HCEC 1CT (cell line): ENCODE measurements at places on chromosomes 5 and 9.

DNA sequence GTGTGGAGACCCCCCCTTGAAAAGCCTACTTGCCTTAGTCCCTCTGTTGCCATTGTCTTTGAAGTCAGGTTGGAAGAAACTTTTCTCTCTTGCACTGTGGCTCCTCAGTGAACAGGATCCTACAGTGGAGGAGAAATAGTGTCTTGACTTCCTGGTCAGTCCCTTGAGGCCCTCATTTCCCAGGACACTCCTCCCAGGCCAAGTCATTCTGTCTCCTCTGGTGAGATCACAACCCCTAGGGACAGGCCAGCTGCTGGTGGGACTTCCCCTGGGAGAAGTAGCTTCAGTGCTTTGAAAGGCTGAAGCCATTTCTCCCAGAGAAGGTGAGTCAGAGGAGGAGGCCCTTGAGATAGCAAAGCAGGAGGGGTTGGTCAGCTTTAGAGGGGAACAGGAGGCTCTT is 10.1 kb upstream of the GRIA1 start:
- no peak for DNase-seq

- no peak for DNase-seq
Observed at GRCh38 chr5:62306323-62306895, 403 bp downstream of the KIF2A start.

DNA sequence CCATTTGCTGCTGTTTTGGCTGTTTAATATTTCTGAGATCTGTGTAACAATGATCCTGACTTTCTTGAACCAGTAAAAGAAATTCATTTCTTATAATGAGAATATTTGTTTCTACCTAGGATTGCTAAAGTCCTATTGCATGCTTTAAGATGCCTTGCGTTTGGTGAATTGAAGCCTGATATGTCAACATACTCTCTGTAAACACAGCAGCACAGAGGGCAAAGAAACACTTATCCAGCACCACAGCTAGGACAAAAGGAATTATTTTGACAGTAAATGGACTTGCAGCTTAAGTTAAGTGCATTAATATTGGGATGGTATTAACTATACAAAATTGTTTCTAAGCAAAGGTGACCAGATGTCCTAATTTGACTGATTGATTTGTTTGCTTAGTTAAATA is 2031.2 kb upstream of the CDH6 start:
- no peak for DNase-seq

DNA sequence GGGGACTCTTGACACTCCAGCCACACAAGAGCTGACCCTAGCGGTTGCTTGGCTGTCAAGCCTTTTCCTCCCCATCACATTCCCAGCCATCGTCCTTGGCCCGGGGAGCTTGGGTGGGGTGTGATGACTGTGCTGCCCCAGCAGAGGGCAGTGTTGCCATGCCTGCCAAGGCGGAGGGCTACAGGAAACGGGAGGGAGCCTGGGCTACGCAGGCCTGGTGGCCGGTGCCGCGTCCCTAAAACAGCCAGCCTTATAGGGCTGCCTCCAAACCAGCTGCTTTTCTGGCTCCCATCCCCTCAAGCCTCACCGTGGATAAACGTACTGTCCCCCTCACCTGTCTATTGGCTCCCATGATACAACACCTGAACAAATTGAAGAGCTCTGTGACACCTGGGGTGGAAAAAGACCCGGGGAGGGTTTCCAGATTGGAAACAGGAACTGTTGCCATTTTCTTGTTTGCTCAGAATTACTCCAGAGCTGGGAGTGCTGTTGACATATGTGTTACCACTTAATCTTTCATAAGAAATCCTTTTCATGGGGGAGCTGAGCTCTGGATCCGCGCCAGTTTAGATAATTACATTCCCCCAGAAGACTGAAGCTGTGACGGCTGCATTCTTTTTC is 72.8 kb upstream of the ASTN2 start:
- no peak for DNase-seq

DNA sequence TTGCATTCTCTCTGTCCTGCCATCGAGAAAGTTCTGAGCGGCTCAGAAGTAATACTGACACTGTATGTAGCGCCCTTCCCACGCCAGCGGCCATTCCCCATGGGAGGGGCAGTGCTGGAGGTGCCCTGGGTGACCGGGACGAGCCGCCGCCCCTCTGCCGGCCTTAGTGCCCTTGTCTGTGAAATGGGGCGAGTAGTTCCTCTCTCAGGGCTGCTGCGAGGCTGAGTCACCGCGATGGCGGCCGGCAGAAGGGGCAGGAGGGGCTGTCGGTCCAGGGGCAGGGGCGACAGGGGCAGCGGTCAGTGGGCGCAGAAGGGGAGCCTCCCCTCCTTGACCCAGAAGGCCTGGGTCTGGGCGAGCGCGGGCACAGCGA is 148.9 kb downstream of the GAPVD1 start:
- no peak for DNase-seq

DNA sequence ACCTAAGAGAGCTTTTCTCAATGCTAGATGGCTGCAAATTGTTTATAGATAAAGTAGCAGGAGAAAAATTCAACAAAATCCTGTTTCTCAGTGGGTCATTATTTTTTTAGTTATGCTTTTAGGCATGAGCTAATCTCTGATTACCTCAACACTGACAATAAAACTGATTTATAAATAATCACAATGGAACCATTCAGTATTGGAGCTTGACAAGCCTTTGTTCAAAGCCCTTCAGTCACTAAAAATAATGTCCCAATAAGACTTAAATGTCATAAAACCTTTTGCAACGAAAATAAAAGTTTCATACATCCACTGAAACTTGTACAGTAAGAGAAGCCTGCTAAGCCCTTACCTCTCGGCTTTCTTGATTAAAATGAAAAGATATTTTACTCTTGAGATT is 27.2 kb downstream of the PTPDC1 start:
- DNase-seq: no peak

- DNase-seq: no peak
Observed at GRCh38 chr9:79700607-79701360, 129.0 kb downstream of the TLE4 start.
